ENCODE measurements at places on chromosomes 5 and 9. TPM values are rescaled to one million over a fixed set of nuclear protein-coding genes. Genes with fewer than 3 reads are reported as not detected.

The ARSI gene
- total RNA-seq, result not detected

The ALDH7A1 gene
- 64.2 TPM for total RNA-seq

The C9orf50 gene
- total RNA-seq, result not detected

The TXNDC8 gene
- total RNA-seq, result not detected

The SHISAL2B gene
- total RNA-seq, result not detected

The IFNA21 gene
- total RNA-seq, result not detected

The SLC6A18 gene
- total RNA-seq, result not detected

The CDH12 gene
- total RNA-seq, result 36.6 TPM

The FGD3 gene
- 32.2 TPM for total RNA-seq

The SLC34A3 gene
- not detected for total RNA-seq

The HAVCR1 gene
- total RNA-seq, result 0.94 TPM

The CACNA1B gene
- 62.0 TPM for total RNA-seq

The IL13 gene
- not detected for total RNA-seq

The TSSK1B gene
- 0.31 TPM for total RNA-seq

The JAKMIP2 gene
- total RNA-seq, result 75.7 TPM

The OR1L8 gene
- total RNA-seq, result 0.31 TPM

The PLAA gene
- total RNA-seq, result 45.7 TPM

The CCL21 gene
- not detected for total RNA-seq

The PCDHGC5 gene
- total RNA-seq, result 20.0 TPM

The CA9 gene
- not detected for total RNA-seq

The TMEM252 gene
- not detected for total RNA-seq

The SPAAR gene
- 0.31 TPM for total RNA-seq

The GABRA6 gene
- not detected for total RNA-seq

The SLC6A3 gene
- total RNA-seq, result not detected

The FPGS gene
- 31.0 TPM for total RNA-seq

The ADAMTS16 gene
- 3.4 TPM for total RNA-seq

The ZNF782 gene
- total RNA-seq, result 54.8 TPM

The PTGR1 gene
- total RNA-seq, result 7.5 TPM

The FGFR4 gene
- total RNA-seq, result 4.1 TPM

The ST6GALNAC6 gene
- 31.6 TPM for total RNA-seq

The GARIN3 gene
- not detected for total RNA-seq

The ABO gene
- total RNA-seq, result not detected

The LECT2 gene
- not detected for total RNA-seq

The PCSK1 gene
- 0.94 TPM for total RNA-seq

The CERCAM gene
- total RNA-seq, result 27.2 TPM

The SLCO6A1 gene
- total RNA-seq, result 0.31 TPM

The CBY3 gene
- not detected for total RNA-seq

The DRD1 gene
- total RNA-seq, result 3.4 TPM

The ADCY2 gene
- 23.2 TPM for total RNA-seq

The ZNF346 gene
- 60.4 TPM for total RNA-seq

The SARDH gene
- 4.7 TPM for total RNA-seq

The RGS7BP gene
- 26.0 TPM for total RNA-seq

The SNCB gene
- total RNA-seq, result 14.4 TPM

The SPINK7 gene
- not detected for total RNA-seq

The IFNK gene
- not detected for total RNA-seq

The C5orf34 gene
- 5.0 TPM for total RNA-seq

The PPP3R2 gene
- total RNA-seq, result 0.63 TPM

The LCN2 gene
- not detected for total RNA-seq

The SHROOM1 gene
- total RNA-seq, result 0.94 TPM

The TSLP gene
- not detected for total RNA-seq

The TLE1 gene
- 63.2 TPM for total RNA-seq

The SPATA31E1 gene
- not detected for total RNA-seq

The GPR150 gene
- not detected for total RNA-seq

The GRAMD2B gene
- 5.3 TPM for total RNA-seq

The ATP10B gene
- total RNA-seq, result 7.2 TPM

Data from parietal lobe (tissue), 2 donors.